ENCODE measurements at places on chromosomes 12 and 14. TPM values are rescaled to one million over a fixed set of nuclear protein-coding genes. Genes with fewer than 3 reads are reported as not detected.

Gene GLT8D2
- total RNA-seq, result 45.2 TPM

DNA sequence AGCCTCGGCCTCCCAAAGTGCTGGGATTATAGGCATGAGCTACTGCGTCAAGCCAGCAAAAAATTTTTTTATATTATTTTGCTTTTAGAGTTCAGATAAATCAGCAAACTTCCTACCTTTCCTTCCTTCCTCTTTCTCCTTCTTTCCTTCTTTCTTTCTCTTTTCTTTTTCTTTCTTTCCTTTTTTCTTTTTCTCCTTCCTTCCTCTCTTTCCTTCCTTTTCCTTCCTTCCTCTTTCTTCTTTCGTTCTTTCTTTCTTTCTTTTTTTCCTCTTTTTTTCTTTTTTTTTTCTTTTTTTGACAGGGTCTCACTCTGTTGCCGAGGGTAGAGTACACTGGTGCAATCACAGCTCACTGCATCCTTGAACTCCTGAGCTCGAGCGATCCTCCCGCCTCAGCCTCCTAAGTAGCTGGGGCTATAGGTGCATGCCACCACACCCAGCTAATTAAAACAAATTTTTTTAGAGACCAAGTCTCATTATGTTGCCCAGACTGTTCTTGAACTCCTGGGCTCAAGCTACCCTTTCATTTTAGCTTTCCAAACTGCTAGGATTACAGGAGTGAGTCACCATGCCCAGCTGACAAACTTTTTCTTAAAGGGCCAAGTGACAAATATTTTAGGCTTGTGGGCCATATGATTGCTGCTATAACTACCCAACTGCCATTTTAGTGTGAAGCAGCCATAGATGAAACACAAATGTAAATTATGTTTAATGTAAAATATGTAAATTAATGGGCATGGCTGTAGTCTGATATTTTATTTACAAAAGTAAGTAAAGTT lies 7.1 kb upstream of the WASHC4 start:
- H3K27me3 ChIP-seq, result no peaks in the 10 kb centered on the region
- DNase-seq, result no peak
- H3K4me3 ChIP-seq, result no peak overlapping the region

GRCh38 chr12:25701290-25701689 lies 148.2 kb upstream of the LMNTD1 start:
- no peak overlapping the region for H3K27ac ChIP-seq
- DNase-seq, result no peak
- no peak overlapping the region for H3K4me3 ChIP-seq
- H3K27me3 ChIP-seq, result no peaks in the 10 kb centered on the region
- no peaks in the 10 kb centered on the region for H3K36me3 ChIP-seq

Gene PLCZ1
- total RNA-seq, result not detected

GRCh38 chr14:37972941-37973887 lies 234.5 kb upstream of the SSTR1 start:
- H3K27ac ChIP-seq, result no peak overlapping the region
- no peak overlapping the region for H3K4me3 ChIP-seq
- no peak for DNase-seq
- H3K4me1 ChIP-seq, result no peaks in the 10 kb centered on the region
- no peaks in the 10 kb centered on the region for H3K27me3 ChIP-seq
